NCI-H2171 treated with DMSO at 0.1 percent for 48 hours (cell line): ENCODE measurements at places on chromosomes 16 and 17.

- DNase-seq: no peak
Measured at GRCh38 chr17:80640366-80641084, 95.9 kb downstream of the RPTOR start.

- no peak for DNase-seq
Measured at GRCh38 chr16:46731691-46732555, 16.2 kb downstream of the MYLK3 start.

- no peak for DNase-seq
Measured at GRCh38 chr17:19402171-19402570, 8.9 kb upstream of the RNF112 start.

GRCh38 chr16:87259431-87259830, 57.8 kb downstream of the C16orf95 start:
- DNase-seq: no peak

GRCh38 chr16:49120631-49121030, 161.0 kb downstream of the CBLN1 start:
- DNase-seq: no peak

GRCh38 chr16:14658063-14658462, 25.3 kb downstream of the BFAR start:
- DNase-seq: no peak

GRCh38 chr16:68473358-68474070, 25.2 kb upstream of the SMPD3 start:
- DNase-seq: no peak

- no peak for DNase-seq
Measured at GRCh38 chr17:48490451-48490892, 40.3 kb downstream of the HOXB1 start.

GRCh38 chr16:17323171-17323570, 147.6 kb downstream of the XYLT1 start:
- peak; percentile 87 for DNase-seq

DNA sequence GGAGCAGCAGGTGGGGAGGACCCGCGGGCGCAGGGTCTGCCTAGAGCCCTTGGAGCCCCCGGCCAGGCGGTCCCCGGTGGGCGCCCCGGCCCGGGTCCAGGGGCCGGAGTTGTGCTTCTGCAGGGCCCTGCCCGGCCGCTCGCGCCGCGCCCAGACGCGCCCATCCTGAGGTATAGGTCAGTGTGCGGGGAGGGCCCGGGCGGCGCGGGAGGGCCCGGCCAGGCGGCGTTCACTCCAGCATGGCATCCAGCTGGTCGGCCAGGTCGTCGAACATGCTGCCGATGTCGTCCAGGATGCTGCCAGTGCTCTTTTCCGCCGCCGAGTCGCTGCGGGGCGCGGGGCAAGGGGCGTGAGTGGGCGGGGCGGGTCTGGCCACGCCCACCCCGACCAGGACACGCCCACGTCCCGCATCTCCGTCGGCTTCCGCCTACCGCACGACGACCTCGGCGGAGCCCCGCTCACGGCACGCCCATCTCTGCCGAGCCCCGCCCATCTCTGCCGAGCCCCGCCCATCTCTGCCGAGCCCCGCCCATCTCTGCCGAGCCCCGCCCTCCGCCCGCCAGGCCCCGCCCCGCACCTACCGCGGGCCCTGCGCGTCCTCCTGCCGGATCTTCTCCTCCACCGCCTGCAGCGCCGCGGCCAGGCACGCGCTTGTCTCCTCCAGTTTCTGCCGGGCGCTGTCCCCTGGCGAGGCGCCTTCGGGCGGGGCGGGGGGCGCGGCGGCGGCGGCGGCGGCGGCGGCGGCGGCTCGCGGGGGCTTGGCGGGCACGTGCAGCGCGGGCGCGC, 17.9 kb downstream of the CASKIN1 start:
- no peak for DNase-seq

- DNase-seq: no peak
Measured at GRCh38 chr17:59859444-59860025, 33.2 kb downstream of the TUBD1 start.
